ENCODE measurements at places on chromosomes 3 and 15. TPM values are rescaled to one million over a fixed set of nuclear protein-coding genes. Genes with fewer than 3 reads are reported as not detected.

- DNase-seq = no peak
Observed at GRCh38 chr15:90694987-90695386, 22.2 kb upstream of the BLM start.

DNA sequence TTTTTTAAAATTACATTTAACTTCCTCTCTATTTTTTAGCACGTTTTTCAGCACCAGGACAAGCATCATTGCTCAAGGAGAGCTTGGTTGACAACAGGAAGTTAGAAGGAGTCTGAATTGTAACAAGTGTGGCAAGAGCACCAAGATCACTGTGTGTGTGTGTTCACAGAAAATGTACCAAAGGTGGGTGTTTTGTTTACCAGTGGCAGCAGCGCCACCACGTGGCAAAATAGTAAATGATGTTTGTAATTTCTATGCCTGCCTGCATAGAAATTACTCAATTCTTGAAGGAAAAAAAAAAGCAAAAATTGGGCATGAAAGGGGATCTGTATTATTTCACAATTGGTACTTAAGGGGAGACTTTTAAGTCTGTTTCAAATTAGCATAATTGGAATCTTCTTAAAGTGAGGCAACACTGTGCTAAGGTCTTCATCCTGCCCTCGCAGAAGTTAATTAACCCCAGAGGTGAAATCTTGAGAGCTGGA, 7.4 kb upstream of the U2SURP start:
- peak; percentile 79 for DNase-seq

- DNase-seq = no peak
Observed at GRCh38 chr3:101791778-101792177, 12.8 kb downstream of the NXPE3 start.

GRCh38 chr3:64449026-64449425, 223.8 kb upstream of the PRICKLE2 start:
- DNase-seq = no peak

DNA sequence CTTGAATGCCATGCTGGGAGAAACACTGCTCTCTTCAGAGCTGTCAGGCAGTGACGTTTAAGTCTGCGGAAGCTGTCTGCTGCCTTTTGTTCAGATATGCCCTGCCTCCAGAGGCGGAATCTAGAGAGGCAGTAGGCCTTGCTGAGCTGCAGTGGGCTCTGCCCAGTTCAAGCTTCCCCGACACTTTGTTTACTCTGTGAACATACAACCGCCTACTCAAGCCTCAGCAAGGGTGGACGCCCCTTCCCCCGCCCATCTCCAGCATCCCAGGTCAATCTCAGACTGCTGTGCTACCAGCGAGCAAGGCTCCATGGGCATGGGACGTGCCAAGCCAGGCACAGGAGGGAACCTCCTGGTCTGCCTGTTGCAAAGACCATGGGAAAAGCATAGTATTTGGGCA, 99.7 kb downstream of the TAFA4 start:
- no peak for DNase-seq

DNA sequence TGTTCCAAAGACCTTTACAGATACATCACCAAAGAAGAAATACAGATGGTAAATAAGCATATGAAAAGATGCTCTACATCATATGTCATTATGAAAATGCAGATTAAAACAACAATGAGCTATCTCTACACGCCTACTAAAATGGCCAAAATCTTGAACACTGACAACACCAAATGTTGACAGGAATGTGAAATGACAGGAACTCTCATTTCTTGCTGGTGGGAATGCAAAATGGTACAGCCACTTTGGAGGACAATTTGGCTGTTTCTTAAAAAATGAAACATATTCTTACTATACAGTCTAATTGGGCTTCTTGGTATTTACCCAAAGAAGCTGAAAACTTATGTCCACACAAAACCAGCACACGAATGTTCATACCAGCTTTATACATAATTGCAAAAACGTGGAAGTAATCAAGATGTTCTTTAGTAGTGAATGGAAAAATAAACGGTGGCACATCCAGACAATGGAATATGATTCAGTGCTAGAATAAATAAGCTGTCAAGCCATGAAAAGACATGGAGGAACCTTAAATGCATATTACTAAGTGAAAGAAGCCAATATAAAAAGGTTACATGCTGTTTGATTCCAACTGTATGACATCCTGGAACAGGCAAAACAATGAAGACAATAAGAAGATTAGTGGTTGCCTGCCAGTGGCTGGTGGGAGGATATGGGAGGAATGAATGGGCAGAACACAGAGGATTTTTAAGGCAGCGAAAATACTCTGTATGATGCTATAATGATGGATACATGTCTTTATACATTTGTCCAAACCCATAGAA, 81.3 kb upstream of the NEDD4 start:
- no peak for DNase-seq

- peak; percentile 48 for DNase-seq
Observed at GRCh38 chr3:29695201-29695600, 414.3 kb downstream of the RBMS3 start.

DNA sequence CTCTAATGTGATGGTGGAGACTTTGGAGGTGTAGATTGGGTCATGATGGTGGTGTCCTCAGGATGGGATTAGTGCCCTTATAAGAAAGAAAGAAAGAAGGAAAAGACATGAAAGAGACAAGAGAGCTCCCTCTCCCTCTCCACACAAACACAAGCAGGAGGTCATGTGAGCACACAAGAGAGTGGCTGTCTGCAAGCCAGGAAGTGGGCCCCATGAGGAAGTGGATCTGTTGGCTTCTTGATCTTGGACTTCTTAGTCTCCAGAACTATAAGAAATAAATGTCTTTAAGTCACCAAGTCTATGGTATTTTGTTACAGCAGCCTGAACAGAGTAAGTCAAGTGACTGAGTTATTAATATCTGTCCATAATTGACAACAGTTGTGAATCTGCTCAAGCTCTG, 17.1 kb downstream of the IQCB1 start:
- no peak for DNase-seq

Gene FBXO40
- total RNA-seq = not detected

Measured in GM23248 (cell line).